ENCODE measurements at places on chromosomes 5 and 9. TPM values are rescaled to one million over a fixed set of nuclear protein-coding genes. Genes with fewer than 3 reads are reported as not detected.

The PURA gene
- total RNA-seq, result 31.2 TPM

DNA sequence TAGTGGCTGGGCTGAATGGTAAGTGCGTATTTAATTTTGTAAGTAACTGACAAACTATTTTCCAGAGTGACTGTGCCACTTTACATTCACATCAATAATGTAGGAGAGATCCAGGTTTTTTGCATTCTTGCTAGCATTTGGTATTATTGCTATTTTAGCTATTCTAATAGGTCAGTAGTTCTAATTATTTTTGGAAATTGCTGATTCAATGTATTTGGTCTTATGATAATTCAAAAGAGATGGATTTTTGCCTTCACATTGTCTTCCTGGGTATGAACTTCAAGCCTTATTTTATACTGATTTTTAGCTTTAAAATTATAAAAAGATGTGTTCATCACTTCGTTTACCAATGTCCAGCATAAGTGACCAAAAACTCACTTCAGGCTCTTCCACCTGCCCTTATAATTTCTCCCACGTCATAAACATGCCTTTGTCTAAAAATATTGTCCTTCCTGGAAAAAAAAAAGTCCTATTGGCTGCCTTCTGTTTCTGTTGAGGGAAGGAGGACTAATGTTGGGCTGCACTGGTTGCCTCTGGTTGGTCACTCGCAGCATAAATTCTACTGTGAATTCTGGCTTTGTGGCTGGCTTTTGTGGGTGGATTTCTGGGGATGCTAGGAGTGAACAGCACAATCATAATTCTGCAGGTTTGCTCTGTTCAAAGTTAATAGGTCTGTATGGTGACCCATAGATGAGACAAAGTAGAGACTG lies 15.2 kb downstream of the FOXD1 start:
- no peaks in the 10 kb centered on the region for H3K36me3 ChIP-seq
- DNase-seq, result no peak
- no peak overlapping the region for H3K27ac ChIP-seq
- peaks cover 54% of the 10 kb centered on the region for H3K27me3 ChIP-seq

DNA sequence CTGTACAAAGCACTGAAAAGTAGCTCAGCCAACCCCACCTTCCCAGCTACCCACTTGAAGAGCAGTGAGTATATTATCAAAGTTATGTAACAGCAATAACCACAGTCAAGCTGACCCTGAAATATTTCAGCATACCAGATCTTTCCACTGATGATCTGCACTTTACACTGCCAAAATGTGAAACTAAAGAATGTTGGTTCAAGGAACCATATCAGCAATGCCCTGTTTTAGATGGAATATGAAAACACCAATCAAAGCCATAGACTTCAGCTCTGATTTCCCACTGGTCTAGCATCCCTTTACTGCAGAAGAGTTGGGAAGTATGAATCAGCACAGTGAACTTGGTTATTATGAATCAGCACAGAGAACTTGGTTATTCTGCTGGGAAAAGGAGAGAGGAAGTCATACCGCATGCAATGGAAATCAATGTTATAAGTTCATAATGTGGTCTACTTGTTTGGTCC lies 20.0 kb downstream of the CEMIP2 start:
- no peaks in the 10 kb centered on the region for H3K27me3 ChIP-seq

GRCh38 chr9:110133059-110133458 lies 74.9 kb downstream of the C9orf152 start:
- H3K4me1 ChIP-seq, result no peaks in the 10 kb centered on the region
- no peaks in the 10 kb centered on the region for H3K27me3 ChIP-seq
- H3K36me3 ChIP-seq, result peaks cover 5% of the 10 kb centered on the region

- H3K4me3 ChIP-seq, result no peak overlapping the region
- peaks cover 12% of the 10 kb centered on the region for H3K27me3 ChIP-seq
- no peaks in the 10 kb centered on the region for H3K4me1 ChIP-seq
- no peak overlapping the region for H3K27ac ChIP-seq
- no peak for DNase-seq
These were observed 16.6 kb downstream of the MAP1B start for GRCh38 chr5:72123764-72124376.

The TNC gene
- total RNA-seq, result not detected

- no peaks in the 10 kb centered on the region for H3K27me3 ChIP-seq
- no peak for DNase-seq
- H3K4me1 ChIP-seq, result no peaks in the 10 kb centered on the region
- no peak overlapping the region for H3K27ac ChIP-seq
- no peaks in the 10 kb centered on the region for H3K36me3 ChIP-seq
These were observed 63.7 kb upstream of the ANGPTL2 start for GRCh38 chr9:127185931-127186781.

The SLU7 gene
- 93.9 TPM for total RNA-seq

- no peak for DNase-seq
- no peaks in the 10 kb centered on the region for H3K27me3 ChIP-seq
- H3K36me3 ChIP-seq, result no peaks in the 10 kb centered on the region
These were observed 3.5 kb upstream of the RNF145 start for GRCh38 chr5:159212657-159213462.

GRCh38 chr9:22031655-22032411 lies 22.7 kb upstream of the CDKN2B start:
- no peaks in the 10 kb centered on the region for H3K36me3 ChIP-seq
- H3K27ac ChIP-seq, result no peak overlapping the region
- no peaks in the 10 kb centered on the region for H3K4me1 ChIP-seq
- no peak overlapping the region for H3K4me3 ChIP-seq
- no peak for DNase-seq

The GOLGA1 gene
- total RNA-seq, result 38.3 TPM

DNA sequence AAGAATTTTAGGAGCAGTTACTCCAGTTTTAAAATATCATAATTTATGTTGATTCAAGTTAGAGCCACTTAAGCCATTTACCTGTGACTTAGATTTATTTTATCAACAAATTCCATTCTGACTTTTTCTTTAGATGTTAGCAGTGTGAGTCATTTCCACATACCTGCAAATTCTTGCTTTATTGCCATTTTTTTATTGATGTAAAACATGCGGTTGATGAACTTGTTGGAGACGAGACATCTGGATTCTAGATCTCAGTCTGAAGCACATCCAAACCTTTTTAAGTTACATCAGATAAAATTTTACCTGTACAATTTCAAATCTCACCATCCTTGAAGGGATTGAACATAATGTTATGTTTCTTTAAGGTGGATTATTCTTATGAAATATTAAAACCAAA lies 240.9 kb downstream of the IRX1 start:
- DNase-seq, result no peak
- H3K36me3 ChIP-seq, result no peaks in the 10 kb centered on the region
- H3K4me3 ChIP-seq, result no peak overlapping the region
- no peak overlapping the region for H3K27ac ChIP-seq
- H3K4me1 ChIP-seq, result no peaks in the 10 kb centered on the region

- no peak overlapping the region for H3K4me3 ChIP-seq
- H3K36me3 ChIP-seq, result no peaks in the 10 kb centered on the region
- H3K4me1 ChIP-seq, result no peaks in the 10 kb centered on the region
- no peak for DNase-seq
- H3K27me3 ChIP-seq, result peaks cover 11% of the 10 kb centered on the region
These were observed 8.3 kb downstream of the NFIL3 start for GRCh38 chr9:91415290-91415689.

- H3K4me3 ChIP-seq, result no peak overlapping the region
- H3K36me3 ChIP-seq, result peaks cover 6% of the 10 kb centered on the region
- peaks cover 79% of the 10 kb centered on the region for H3K4me1 ChIP-seq
- no peaks in the 10 kb centered on the region for H3K27me3 ChIP-seq
These were observed 48.1 kb downstream of the FNBP1 start for GRCh38 chr9:129994882-129995281.

The TMEM252 gene
- not detected for total RNA-seq

DNA sequence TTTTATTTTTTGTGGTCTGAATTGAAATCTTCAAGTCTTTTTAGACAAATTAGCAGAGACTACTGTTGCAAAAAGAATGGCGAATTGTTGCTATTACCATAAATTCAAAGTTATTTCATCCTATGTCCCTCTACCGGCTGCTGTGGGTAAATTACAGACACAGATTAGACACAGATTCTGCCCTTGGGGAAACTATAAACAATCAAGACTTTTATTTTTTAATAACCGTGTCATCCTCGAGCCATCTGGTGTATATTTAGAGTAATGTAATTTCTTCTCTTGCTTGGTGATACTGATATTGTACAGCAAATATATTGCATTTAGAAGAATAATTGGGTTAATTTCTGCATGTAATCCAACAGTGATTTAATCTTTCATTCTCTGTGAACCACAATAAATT lies 228.0 kb upstream of the ADAMTSL1 start:
- no peaks in the 10 kb centered on the region for H3K4me1 ChIP-seq
- H3K27ac ChIP-seq, result no peak overlapping the region

DNA sequence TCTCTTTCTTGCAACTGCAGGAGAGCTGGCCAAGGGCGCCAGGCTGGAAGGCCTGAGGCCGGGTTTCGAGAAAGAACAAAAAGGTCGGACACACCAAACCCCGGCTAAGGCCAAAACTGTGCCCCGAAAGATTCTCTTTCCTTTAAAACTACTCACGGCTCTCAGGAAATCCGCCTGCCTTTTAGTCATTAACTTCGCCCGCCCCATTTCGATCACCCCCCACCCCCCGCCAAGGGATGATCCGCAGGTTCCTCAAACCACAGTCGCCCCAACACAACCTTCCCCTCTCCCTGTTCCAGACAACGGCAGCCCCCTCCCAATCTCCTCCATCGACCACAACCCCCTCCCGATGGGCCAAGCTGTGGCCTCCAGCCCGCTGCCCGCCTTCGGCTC lies 536 bp downstream of the FEM1C start:
- H3K36me3 ChIP-seq, result peaks cover 11% of the 10 kb centered on the region
- peak overlapping the region; percentile 64 for H3K4me3 ChIP-seq
- no peaks in the 10 kb centered on the region for H3K27me3 ChIP-seq
- DNase-seq, result peak; percentile 65
- peaks cover 51% of the 10 kb centered on the region for H3K4me1 ChIP-seq

GRCh38 chr9:4180907-4181605 lies 118.8 kb downstream of the GLIS3 start:
- H3K27ac ChIP-seq, result no peak overlapping the region
- no peak overlapping the region for H3K4me3 ChIP-seq
- no peaks in the 10 kb centered on the region for H3K27me3 ChIP-seq
- H3K36me3 ChIP-seq, result no peaks in the 10 kb centered on the region

The HTR4 gene
- total RNA-seq, result not detected

- H3K36me3 ChIP-seq, result no peaks in the 10 kb centered on the region
- DNase-seq, result no peak
- no peaks in the 10 kb centered on the region for H3K4me1 ChIP-seq
- no peak overlapping the region for H3K4me3 ChIP-seq
- no peaks in the 10 kb centered on the region for H3K27me3 ChIP-seq
These were observed 341.8 kb downstream of the NFIB start for GRCh38 chr9:13971966-13972655.

The CERCAM gene
- total RNA-seq, result 0.29 TPM

GRCh38 chr5:153456354-153456753 lies 34.1 kb upstream of the GRIA1 start:
- H3K27me3 ChIP-seq, result no peaks in the 10 kb centered on the region
- no peaks in the 10 kb centered on the region for H3K4me1 ChIP-seq
- no peak overlapping the region for H3K4me3 ChIP-seq
- H3K36me3 ChIP-seq, result no peaks in the 10 kb centered on the region
- no peak overlapping the region for H3K27ac ChIP-seq

DNA sequence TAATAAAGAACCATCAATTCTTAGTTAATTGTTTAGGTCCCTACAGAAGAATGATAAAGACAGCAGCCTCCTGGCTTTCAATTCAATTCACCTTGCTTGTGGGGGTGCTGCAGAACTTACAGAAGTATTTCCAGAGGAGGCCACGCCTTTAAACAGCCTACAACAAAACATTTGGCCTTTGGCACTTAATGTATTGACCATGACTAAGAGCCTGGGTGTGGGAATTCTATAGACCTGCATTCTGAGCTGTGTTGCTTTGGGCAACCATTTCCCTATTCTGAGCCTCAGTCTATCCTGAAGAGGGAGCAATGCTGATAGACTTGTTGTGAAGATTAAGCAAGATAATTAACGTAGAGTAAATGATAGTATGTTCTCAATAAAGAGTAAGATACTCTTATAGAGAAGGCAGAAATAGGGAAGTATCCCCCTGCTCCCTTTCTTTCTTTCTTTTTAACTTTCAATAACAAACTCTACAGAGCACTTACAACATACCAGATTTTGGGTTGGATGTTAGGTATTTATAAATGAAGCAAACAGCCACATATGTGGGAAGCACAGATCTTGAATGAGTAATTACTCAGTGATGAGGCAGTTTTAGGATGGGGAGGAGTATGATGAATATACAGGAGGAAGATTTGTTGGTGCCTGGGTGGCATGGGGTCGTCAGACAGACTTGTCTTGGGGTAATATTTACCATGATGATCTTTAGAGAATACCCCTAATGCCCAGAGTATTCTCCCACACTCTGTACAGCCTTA lies 28.4 kb downstream of the PAPPA start:
- no peak overlapping the region for H3K4me3 ChIP-seq
- no peak overlapping the region for H3K27ac ChIP-seq
- no peaks in the 10 kb centered on the region for H3K36me3 ChIP-seq
- no peaks in the 10 kb centered on the region for H3K27me3 ChIP-seq
- no peak for DNase-seq

The TEX48 gene
- total RNA-seq, result not detected

The CCL27 gene
- total RNA-seq, result not detected

The PCDHGC5 gene
- total RNA-seq, result not detected

- H3K36me3 ChIP-seq, result peaks cover 6% of the 10 kb centered on the region
- no peaks in the 10 kb centered on the region for H3K27me3 ChIP-seq
- no peak for DNase-seq
- H3K4me1 ChIP-seq, result no peaks in the 10 kb centered on the region
- H3K27ac ChIP-seq, result no peak overlapping the region
- H3K4me3 ChIP-seq, result no peak overlapping the region
These were observed 26.5 kb downstream of the OXCT1 start for GRCh38 chr5:41843456-41844370.

GRCh38 chr5:38737976-38738375 lies 107.8 kb upstream of the OSMR start:
- H3K27me3 ChIP-seq, result no peaks in the 10 kb centered on the region
- no peak overlapping the region for H3K27ac ChIP-seq
- H3K4me3 ChIP-seq, result no peak overlapping the region
- no peaks in the 10 kb centered on the region for H3K4me1 ChIP-seq
- DNase-seq, result no peak

DNA sequence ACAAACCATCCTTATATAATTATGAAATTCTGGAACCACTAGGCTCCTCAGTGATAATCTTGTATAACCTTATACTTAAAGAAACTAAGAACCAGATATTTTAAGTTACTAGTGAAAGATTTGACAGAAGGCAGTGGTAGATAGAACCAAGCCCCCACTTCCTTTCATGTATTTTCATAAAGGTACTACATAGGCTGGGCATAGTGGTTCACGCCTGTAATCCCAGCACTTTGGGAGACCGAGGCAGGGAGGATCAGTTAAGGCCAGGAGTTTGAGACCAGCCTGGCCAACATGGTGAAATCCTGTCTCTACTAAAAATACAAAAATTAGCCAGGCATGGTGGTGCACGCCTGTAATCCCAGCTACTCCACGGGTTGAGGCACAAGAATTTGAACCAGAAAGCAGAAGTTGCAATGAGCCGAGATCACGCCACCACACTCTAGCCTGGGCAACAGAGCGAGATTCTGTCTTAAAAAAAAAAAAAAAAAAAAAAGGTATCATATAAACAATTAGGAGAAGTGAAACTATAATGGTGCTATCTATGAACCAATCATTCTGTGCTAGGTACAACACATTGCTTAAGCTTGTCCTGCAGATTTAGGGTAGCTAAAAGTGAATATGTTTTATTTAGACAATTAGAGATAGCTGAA lies 27.9 kb upstream of the DTWD2 start:
- H3K27ac ChIP-seq, result no peak overlapping the region
- no peak overlapping the region for H3K4me3 ChIP-seq
- H3K27me3 ChIP-seq, result no peaks in the 10 kb centered on the region
- no peak for DNase-seq

Data from CD4-positive, alpha-beta memory T cell (primary cell).